Aorta (tissue), 5 donors: ENCODE measurements at places on chromosomes 2 and 18. TPM values are rescaled to one million over a fixed set of nuclear protein-coding genes. Genes with fewer than 3 reads are reported as not detected.
A peak's percentile ranks its signal among the peaks of the same experiment; 100 is the strongest.

The UGT1A1 gene
- total RNA-seq, result not detected

The RAB6C gene
- total RNA-seq, result not detected

- DNase-seq, result no peak
Measured at GRCh38 chr2:229137066-229137465, 134.0 kb downstream of the PID1 start.

The LDLRAD4 gene
- 61.9 TPM for total RNA-seq

GRCh38 chr2:162524192-162524591, 180.3 kb downstream of the GCA start:
- DNase-seq, result no peak

DNA sequence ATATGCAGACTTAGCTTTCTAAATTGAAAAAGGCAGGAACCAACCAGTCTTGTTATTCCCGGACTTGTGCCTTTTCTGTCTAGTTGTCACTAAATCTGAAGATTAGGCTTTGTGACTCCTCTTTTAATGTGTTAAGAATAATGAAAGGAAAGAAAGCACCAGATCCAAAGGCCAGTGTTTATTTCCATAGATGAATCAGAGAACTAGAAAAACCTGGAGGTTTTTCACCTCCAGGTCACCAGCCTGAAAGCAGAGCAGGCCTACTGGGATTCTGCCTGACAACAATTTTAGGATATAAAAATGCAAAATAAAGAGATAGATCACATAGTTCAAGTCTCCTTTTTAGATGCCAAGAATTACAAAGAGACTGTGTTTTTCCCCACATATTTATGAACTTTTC, 160.4 kb downstream of the GULP1 start:
- no peak for DNase-seq

The ITGA6 gene
- 49.0 TPM for total RNA-seq

The KIF1A gene
- total RNA-seq, result 0.78 TPM

The SDC1 gene
- 1.4 TPM for total RNA-seq

- peak; percentile 35 for DNase-seq
Measured at GRCh38 chr2:218046238-218046637, 22.8 kb upstream of the RUFY4 start.

The DAPL1 gene
- not detected for total RNA-seq

The CCBE1 gene
- total RNA-seq, result not detected

DNA sequence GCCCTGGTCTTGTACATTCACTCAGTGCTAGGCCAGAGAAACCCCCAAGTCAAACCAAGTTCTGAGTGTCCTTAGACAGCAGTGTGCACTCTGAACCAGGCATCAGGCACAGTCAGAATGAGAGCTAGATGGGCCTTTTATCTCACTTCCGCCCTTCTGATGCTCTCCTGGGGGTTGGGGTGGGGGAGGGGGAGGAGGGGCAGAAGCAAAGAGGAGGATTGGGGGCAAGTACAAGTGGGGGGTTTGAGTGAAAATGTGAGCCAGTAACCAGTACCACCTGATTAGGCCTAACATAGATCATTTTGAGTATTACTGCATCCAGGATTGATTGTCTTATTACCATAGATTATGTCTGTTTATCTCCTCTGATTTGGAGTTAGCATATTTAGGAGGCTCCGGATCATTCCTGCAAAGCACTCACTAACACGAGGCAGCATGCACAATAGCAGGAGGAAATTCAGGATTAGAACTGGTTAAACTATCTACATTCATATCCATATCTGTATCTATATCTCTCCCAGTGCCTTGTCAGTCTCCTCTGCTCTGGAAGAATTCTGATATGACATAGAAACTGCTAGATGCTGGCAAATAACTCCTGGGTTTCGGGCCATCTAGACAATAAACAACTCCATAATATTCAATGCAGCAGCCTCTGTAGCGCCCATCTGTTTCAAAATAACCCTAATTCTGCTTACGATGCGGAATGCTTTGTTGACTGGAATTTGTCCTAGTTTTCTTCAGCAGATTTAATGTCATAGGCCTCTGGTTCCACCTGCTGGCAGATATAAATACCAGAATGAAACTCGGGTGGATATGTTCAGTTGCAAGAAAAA, 149.1 kb downstream of the RHBDD1 start:
- DNase-seq, result no peak

GRCh38 chr2:241925277-241925676, 55.7 kb downstream of the RTP5 start:
- no peak for DNase-seq

DNA sequence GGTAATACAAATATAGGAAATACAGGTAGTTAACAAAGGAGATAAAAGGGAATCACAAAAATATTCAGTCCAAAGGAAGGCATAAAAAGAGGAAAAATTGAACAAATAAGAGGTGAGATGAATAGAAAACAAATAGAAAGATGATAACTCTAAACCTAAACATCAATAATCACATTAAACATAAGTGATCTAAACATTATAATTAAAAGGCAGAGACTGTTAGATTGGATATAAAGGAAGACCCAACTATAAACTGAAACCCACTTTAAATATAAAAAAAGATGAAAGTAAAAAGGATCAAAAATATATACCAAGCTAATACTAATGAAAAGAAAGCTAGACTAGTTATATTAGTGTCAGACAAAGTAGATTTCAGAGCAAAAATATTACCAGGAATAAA, 152.3 kb downstream of the ZBTB7C start:
- no peak for DNase-seq

The CHST9 gene
- not detected for total RNA-seq

The ZNF638 gene
- 184 TPM for total RNA-seq
